ENCODE measurements at places on chromosomes 12 and 14.

GRCh38 chr14:102540315-102541028 lies 30.9 kb upstream of the ANKRD9 start:
- no peak for DNase-seq

DNA sequence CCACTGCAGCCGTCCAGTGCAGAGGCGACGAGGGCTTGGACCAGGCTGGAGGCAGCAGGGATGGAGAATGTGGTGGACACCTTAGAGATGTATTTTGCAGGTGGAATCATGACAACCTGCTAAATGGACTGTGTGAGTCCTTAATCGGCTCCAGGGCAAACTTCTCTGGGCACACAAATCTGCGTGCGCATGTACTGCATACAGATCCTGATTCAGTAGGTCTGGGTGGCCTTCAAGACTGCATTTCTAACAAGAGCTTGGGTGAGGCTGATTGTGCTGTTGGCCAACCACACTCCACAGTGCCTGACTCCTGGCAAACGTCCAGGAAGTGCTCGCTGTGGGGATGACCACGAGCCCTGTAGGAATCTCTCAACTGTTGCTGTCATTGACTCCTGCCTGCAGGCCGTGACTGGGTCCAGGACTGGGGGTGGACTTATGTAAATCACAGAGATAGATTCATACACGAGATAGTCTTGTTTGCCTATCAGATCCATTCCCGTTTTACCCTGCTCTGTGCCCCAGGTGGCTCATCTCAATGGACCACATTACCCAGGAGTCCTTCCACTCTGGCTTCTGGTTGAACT lies 27.2 kb downstream of the JDP2 start:
- DNase-seq: no peak

- DNase-seq: no peak
These were observed 10.1 kb downstream of the TDP1 start for GRCh38 chr14:89965839-89966238.

DNA sequence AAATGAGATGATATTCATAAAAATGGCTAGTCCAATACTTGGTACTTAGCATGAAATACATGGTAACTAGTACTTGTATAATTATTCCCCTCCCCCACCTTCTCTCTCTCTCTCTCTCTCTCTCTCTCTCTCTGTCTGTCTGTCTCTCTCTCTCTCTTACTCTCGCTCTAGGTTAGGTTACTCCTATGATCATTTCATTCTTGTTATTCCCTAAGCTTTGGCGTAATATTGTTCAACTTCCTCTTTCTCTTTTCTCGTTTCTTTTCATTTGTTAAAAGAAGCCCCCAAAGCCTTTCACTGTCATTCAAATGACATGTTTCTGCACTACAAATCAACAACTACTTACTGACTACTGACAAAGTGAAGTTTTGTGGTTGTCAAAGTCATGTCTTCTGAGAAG lies 89.8 kb downstream of the GRIP1 start:
- no peak for DNase-seq

GRCh38 chr12:86484473-86484872 lies 228.3 kb upstream of the MGAT4C start:
- no peak for DNase-seq

DNA sequence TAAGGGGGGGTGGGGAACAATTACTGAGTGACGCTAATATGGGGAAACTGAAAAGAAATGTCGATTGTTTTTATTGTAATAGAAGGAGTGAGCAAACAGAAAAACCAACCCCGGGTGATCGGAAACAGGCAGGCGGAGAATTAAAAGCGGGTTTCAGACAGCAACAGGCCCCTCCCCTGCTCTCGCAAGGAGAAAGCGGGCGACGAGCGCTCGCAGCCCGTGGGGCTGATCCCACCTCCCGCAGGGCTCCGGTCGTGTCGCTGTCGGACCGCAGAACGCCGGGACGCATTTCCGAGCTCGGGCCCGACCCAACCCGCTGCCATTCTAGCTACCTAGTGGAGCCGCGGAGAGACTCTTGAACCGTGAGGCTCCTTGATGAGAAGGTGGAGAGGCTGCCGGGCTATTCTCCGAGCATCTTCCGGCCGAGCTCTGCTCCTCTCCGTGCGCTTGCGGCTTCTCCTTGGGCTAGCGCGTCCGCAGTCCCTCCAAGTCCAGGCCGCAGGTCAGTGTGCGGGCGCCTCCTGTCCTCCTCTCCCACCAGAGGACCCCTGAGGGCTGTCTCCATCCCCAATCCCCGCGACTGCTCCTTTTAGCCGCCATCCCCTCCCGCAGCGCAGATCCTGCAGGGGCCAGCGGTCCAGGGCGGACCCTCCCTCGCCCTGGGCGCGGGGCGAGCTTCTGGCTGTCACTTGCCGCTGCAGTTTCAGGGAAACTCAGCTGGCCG lies 4.1 kb upstream of the PAX9 start:
- no peak for DNase-seq

DNA sequence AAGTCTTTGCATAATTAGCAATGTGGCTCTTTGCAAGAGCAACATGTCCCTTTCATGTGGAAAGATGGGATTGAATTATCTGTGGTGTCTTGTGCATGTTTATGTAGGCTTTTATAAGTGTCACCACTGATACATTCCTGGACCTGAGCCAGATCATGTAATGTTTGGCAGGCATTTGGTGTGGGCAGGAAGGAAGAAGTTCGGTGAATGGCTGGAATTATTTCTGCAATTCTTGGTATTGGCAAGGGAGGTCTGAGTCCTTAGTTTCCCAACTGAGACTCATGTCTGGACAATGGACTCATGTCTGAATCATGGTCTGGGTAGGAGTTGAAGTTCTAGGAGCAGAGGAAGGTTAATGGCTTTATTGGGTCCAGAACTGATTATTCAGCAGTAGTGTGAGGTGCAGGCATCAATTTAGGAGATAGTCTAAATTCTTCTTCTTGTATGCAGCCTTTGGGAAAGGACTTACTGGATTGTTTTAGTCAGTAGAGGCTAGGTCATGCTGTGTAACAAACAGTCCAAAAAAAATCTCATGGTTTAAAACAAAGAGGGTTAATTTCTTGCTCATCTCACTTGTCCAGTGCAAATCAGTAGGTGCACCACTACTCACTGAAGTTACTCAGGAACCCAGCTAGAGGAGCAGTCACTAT lies 186.5 kb upstream of the LHX5 start:
- DNase-seq: no peak

GRCh38 chr14:61218767-61219166 lies 62.4 kb downstream of the TMEM30B start:
- no peak for DNase-seq

- no peak for DNase-seq
These were observed 471.7 kb downstream of the LRFN5 start for GRCh38 chr14:42078345-42078744.

DNA sequence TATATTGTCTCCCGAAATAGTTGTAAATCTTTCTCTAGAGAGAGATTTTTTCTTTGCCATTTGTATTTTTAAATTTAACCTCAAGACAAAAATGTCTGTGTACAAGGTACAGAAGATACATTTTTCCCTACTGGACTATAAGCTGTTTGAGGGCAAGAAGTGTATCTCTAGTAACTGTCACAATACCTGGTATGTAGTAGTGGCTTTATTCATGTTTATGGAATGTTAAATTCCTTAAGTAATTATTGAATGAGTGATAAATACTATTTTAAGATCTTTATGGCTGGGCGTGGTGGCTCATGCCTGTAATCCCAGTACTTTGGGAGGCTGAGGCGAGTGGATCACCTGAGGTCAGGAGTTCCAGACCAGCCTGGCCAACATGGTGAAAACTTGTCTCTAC lies 24.4 kb upstream of the CDK17 start:
- no peak for DNase-seq

- DNase-seq: no peak
These were observed 54.0 kb upstream of the CDKN3 start for GRCh38 chr14:54342806-54343205.

DNA sequence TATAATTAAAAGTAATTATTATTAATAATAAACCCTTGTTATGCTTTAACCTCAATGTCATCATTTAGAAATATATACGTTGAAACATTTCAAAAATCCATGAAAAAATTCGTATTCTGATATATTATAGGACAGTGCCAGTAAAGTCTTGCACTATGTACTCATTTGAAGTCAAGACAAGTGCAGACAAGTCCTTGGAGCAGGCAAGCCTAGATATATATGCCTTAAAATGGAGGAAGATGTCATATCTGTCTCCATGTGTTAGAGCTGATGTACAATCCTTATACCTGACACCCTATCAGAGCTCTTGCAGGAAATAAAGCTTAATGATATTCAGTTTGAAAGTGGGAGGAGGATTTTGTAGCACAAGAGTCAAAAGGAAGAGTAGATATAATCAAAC lies 310.4 kb downstream of the KCNH5 start:
- no peak for DNase-seq

DNA sequence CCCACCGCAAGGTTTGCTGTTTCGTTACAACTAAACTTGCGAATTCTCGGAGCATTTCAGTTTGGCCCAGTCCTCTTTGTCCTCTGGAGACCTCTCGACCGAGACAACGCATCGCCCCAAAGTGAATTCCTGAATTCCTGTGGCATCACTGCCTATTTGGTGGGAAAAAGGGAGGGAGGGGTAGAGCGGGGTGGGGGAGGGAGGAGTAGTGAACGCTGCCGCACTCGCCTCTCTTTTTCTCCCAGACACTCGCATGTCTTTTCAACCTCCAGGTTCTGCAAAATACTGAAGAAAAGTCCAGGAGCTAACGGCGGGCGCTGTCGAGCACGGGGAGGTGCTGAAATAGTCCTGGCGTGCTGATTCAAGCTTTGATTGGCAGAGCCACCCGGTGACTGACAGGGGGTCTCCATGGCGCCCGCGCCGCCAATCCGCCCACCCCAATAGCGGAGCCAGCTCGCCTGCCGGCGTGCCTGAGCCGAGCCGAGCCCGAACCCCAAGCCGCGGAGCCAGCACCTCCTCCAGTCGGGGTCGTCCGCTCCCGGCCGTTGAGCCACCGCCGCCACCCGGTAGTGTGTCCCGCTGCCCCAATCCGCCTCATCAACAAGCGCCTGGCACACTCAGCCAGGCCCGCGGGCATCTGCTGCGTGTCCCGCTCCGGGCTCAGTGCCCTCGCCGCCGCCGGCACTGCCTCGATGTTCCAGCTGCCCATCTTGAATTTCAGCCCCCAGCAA lies at the start of gene SIX6:
Gene SIX6, plus strand, starts transcription at position 440 of the 731 bp plus-strand sequence. Its CDS starts 253 bp downstream, at position 693.
- no peak for DNase-seq

- DNase-seq: no peak
These were observed 11.7 kb downstream of the RTL1 start for GRCh38 chr14:100891501-100892445.

DNA sequence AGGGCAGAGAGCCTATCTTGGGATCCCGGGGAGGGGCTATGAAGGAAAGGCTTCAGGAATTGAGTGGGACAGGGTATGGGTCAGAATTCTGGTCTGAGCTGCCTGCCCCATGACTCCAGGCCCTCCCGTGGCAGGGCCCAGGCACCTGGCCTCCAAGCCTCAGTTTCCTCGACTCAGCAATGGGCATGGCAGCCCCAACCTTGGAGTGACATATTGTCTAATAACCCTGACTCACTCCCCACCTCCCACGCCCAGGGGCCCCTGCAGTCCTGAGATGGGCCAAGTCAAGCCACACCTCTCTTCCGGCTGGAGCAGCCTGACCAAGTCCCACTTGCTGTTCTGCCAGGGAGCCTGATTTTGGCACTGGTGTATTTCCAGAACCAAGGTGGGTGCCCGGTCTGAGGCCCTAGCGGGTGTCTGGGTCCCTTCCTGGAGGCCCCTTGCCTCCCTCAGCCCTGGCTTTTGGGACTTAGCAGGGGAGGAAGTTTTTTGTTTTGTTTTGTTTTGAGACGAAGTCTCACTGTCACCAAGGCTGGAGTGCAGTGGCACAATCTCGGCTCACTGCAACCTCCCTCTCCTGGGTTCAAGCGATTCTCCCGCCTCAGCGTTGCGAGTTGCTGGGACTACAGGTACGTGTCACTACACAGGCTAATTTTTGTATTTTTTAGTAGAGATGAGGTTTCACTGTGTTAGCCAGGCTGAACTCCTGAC lies 40.3 kb upstream of the RCOR1 start:
- no peak for DNase-seq

DNA sequence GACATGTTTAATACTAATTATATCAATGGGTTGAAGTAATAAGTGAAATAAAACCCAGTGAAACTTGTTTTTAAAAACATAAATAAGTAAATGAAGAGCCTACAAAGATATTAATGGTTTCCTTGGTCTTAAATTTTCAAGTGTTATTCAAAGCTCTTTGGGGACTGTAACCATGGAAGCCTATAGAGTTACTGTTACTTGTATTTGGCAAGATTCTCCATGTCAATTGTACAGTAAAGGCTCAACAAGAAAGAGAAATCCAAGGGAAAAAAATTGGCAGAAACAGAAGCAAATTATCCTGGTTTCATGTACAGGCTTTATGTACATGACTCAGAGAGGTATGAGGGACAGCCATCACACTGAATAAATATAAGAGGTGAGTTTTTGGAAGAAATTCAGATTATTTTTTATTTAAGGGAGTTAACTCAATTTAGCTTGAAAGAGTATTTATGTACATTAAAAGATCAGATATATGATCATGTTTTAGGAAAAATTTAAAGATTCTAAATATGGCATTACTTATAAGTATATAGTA lies 151.1 kb upstream of the HMGA2 start:
- DNase-seq: no peak

GRCh38 chr14:67919259-67920032 lies 99.9 kb downstream of the RAD51B start:
- no peak for DNase-seq

GRCh38 chr14:38116895-38117294 lies 90.8 kb upstream of the SSTR1 start:
- no peak for DNase-seq
